Hair follicle dermal papilla cell (primary cell): ENCODE measurements at places on chromosomes 13 and 19. TPM values are rescaled to one million over a fixed set of nuclear protein-coding genes. Genes with fewer than 3 reads are reported as not detected.

PSPN gene
- 0.97 and 2.9 TPM in 2 replicates for total RNA-seq

LIM2 gene
- not detected in 2 replicates for total RNA-seq

RELB gene
- 12.1 and 13.5 TPM in 2 replicates for total RNA-seq

TMC4 gene
- total RNA-seq = 0.36 and 1.5 TPM in 2 replicates

CBLC gene
- 0.36 TPM in 1 of 2 replicates, not detected in the other for total RNA-seq

OLFM4 gene
- total RNA-seq = not detected in 2 replicates

TUBB4A gene
- total RNA-seq = not detected in 2 replicates

NKPD1 gene
- not detected in 2 replicates for total RNA-seq

SIGLECL1 gene
- not detected in 2 replicates for total RNA-seq

ZNF548 gene
- 25.4 and 30.2 TPM in 2 replicates for total RNA-seq

TEKTIP1 gene
- total RNA-seq = not detected in 2 replicates

DAND5 gene
- total RNA-seq = 0.65 and 0.85 TPM in 2 replicates

RFPL4AL1 gene
- not detected in 2 replicates for total RNA-seq

SYT3 gene
- total RNA-seq = 0.16 TPM in 1 of 2 replicates, not detected in the other

COL5A3 gene
- 37.6 and 67.5 TPM in 2 replicates for total RNA-seq

IGFLR1 gene
- 0.73 and 0.97 TPM in 2 replicates for total RNA-seq

PABPC3 gene
- 0.12 and 0.16 TPM in 2 replicates for total RNA-seq

ZNF534 gene
- not detected in 2 replicates for total RNA-seq

SWSAP1 gene
- 0.97 TPM in 2 replicates for total RNA-seq

CEBPG gene
- total RNA-seq = 19.9 and 27.9 TPM in 2 replicates

IGFL2 gene
- total RNA-seq = not detected in 2 replicates

WASF3 gene
- 14.7 and 15.9 TPM in 2 replicates for total RNA-seq

FAM83E gene
- total RNA-seq = 0.24 and 1.3 TPM in 2 replicates

TTC9B gene
- not detected in 2 replicates for total RNA-seq

DCAF15 gene
- total RNA-seq = 12.8 and 14.3 TPM in 2 replicates
